ENCODE measurements at places on chromosomes 5 and 9. TPM values are rescaled to one million over a fixed set of nuclear protein-coding genes. Genes with fewer than 3 reads are reported as not detected.

GRCh38 chr9:36609306-36609705 is 36.6 kb downstream of the MELK start:
- no peak for DNase-seq

The RLN2 gene
- not detected for total RNA-seq

- peak; percentile 24 for DNase-seq
Observed at GRCh38 chr5:169527863-169528262, 55.7 kb upstream of the SPDL1 start.

- no peak for DNase-seq
Observed at GRCh38 chr5:126615286-126615685, 14.5 kb downstream of the PHAX start.

The DAPK1 gene
- total RNA-seq: 19.7 TPM

- DNase-seq: no peak
Observed at GRCh38 chr5:140524003-140524402, 23.5 kb upstream of the EIF4EBP3 start.

DNA sequence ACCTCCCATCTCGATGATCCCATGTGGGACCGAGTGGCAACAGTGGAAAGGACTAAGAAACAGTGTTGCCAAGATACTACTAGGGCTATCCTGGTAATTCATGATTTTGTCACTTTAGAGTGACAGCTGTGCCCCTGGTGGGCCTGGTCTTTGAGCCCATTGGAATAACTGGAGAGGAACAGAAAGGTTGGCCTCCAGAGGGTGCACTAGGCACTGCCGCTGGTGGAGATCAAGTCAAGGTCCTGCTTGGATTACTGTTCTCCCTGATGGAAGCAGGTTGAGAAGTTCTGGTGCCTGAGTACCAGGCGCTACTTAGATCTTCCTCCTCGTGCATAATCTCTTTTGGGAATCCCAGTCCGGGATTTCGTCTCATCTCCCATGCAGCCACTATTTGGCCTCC is 129.6 kb downstream of the SEC61B start:
- peak; percentile 12 for DNase-seq

The PPP2R2B gene
- not detected for total RNA-seq
